ENCODE measurements at places on chromosomes 2 and 18. TPM values are rescaled to one million over a fixed set of nuclear protein-coding genes. Genes with fewer than 3 reads are reported as not detected.

The FIGN gene
- 6.1 TPM for total RNA-seq

The THSD7B gene
- 6.5 TPM for total RNA-seq

The CNGA3 gene
- not detected for total RNA-seq

The GALNT14 gene
- total RNA-seq, result 31.4 TPM

The ICOS gene
- total RNA-seq, result 0.23 TPM

The NTSR2 gene
- not detected for total RNA-seq

The SNTG2 gene
- 1.6 TPM for total RNA-seq

The BCL2 gene
- total RNA-seq, result 39.3 TPM

The SIX2 gene
- total RNA-seq, result 10.7 TPM

The UGT1A10 gene
- not detected for total RNA-seq

The GNAL gene
- total RNA-seq, result 1.8 TPM

The TPO gene
- total RNA-seq, result 0.58 TPM

The STK17B gene
- 18.7 TPM for total RNA-seq

The IFIH1 gene
- 7.6 TPM for total RNA-seq

The MBP gene
- 26.3 TPM for total RNA-seq

The ZNF804A gene
- 0.99 TPM for total RNA-seq

The KLHL41 gene
- total RNA-seq, result 613 TPM

The KCNF1 gene
- total RNA-seq, result 0.70 TPM

The FHOD3 gene
- 44.5 TPM for total RNA-seq

The PDCD1 gene
- 0.58 TPM for total RNA-seq

The MYO3B gene
- total RNA-seq, result 13.5 TPM

The UCN gene
- 2.5 TPM for total RNA-seq

The GCKR gene
- total RNA-seq, result 0.12 TPM

The C2orf92 gene
- 8.4 TPM for total RNA-seq

The CDK5R2 gene
- total RNA-seq, result 0.12 TPM

The SPR gene
- 9.1 TPM for total RNA-seq

The FNDC4 gene
- total RNA-seq, result 6.8 TPM

The IL18R1 gene
- 4.3 TPM for total RNA-seq

The MAL gene
- 217 TPM for total RNA-seq

The HSBP1L1 gene
- total RNA-seq, result 13.0 TPM

The SANBR gene
- 13.1 TPM for total RNA-seq

The ATIC gene
- 46.4 TPM for total RNA-seq

The COL6A3 gene
- total RNA-seq, result 455 TPM

The PID1 gene
- total RNA-seq, result 10.3 TPM

The DRC1 gene
- total RNA-seq, result 0.76 TPM

The C1GALT1C1L gene
- 1.1 TPM for total RNA-seq

The C1QL2 gene
- total RNA-seq, result not detected

The PLEKHB2 gene
- total RNA-seq, result 72.6 TPM

The CCDC142 gene
- 31.2 TPM for total RNA-seq

The ASB18 gene
- total RNA-seq, result 2.0 TPM

The ZNF638 gene
- 200 TPM for total RNA-seq

The CCDC102B gene
- total RNA-seq, result 16.2 TPM

The DLX2 gene
- not detected for total RNA-seq

The TRIM54 gene
- total RNA-seq, result 10.4 TPM

The TMEM37 gene
- 25.2 TPM for total RNA-seq

The IL36A gene
- not detected for total RNA-seq

All from metanephros (tissue), 2 donors.